ENCODE measurements at places on chromosomes 3 and 15. TPM values are rescaled to one million over a fixed set of nuclear protein-coding genes. Genes with fewer than 3 reads are reported as not detected.
A peak's percentile ranks its signal among the peaks of the same experiment; 100 is the strongest.

The LMAN1L gene
- not detected for total RNA-seq

GRCh38 chr3:48267782-48268181 lies 26.9 kb downstream of the ZNF589 start:
- DNase-seq, result no peak

DNA sequence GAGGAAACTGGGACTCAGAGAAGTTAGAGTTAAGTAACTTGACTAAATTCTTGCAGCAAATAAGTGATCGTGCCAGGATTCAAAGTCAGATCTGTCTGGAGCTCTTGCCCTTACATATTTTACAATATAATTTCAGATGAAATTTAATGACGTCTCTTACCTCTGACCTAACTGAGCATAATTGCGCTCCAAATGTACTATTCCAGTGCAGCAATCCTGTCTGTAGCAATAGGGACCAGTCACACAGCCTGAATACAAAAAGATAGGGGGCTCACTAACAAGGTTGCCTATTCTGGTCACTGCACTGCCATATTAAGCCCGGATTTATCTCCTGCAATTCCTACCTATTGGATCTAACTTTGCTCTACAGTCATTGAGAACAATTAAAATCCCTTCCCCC lies 316.4 kb downstream of the ZBTB20 start:
- DNase-seq, result no peak

The GNAT1 gene
- not detected for total RNA-seq

DNA sequence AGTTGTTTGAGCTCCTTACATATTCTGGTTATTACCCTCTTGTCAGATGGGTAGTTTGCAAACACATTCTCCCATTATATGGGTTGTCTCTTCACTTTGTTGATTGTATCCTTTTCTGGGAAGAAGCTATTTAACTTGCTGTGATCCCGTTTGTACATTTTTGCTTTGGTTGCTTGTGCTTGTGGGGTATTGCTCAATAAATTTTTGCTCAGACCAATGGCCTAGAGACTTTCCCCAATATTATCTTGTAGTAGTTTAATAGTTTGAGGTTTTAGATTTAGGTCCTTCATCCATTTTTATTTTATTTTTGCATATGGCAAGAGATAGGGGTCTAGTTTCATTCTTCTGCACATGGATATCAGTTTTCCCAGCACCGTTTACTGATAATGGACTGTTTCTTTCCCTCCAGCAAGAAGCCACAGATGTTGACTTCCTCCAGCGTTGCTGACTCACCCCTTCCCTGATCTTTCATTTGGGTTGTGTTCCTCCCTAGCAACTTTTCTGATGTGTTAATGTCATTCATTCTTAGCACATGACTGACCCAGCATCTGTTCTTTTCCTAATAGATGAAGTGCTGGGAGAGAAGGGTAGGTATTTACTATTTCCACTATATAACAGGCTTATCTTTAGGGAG lies 166.7 kb upstream of the SGO1 start:
- no peak for DNase-seq

DNA sequence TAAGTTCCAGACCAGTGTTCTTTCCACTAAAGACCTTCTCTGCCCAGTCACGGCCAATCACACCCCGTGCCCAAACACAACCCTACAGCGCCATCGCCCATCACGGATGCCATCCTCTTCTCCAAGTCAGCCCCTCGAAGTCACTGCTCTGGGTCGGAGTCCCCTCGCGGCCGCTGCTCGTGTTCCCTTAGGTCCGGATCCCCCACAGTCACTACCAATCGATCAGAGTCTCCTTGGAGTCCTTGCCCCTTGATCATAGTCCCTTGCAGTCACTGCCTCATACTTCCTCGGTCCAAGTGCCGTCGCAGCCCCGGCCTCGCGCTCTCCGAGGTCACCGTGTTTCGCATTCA lies 461 bp downstream of the PCYT1A start:
- peak; percentile 68 for DNase-seq

All from sigmoid colon (tissue), 7 donors.